ENCODE measurements at places on chromosomes 7 and 10.

DNA sequence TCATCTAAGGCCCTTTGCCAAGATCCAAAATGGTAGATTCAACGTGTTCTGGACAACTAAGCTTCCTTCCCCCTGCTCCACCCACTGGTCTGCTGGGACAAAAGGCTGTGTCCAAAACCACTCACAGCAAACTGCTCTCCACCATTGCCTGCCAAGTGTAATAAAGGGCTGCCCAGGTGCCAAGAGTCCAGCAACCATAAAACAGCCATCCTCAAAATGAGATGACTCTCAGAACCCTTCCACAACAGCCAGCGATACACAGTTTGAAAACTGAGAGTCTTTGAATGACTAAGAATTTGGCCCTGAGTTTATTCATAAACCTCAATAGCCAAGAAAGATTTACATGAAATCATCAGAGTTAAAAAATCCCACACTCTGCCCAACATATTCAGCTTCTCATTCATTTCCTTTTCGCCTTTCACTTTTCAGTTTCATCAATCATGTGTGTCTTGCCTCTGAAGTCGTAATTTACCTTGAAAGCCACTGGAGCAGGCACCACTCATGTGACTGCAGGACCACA is 658.1 kb upstream of the MGMT start:
- no peak for DNase-seq

DNA sequence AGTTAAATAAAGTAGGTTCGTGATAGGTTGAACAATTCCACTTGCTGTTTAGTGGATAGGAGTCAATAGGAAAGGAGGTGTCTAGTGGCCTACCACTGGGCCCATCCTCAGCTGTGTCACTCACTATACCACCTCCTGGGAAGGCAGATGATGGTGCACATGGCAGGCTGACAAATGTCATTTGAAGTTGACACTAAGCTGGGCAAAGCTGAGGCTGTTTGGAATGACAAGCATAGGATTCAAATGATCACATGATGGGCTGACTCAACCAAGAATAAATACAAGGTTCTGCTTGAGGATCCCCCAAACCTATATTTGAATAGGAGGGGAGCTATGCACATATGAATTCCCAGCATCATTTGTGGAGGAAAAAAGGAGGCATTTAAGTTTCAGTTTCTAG is 489.8 kb downstream of the RPS24 start:
- no peak for DNase-seq

DNA sequence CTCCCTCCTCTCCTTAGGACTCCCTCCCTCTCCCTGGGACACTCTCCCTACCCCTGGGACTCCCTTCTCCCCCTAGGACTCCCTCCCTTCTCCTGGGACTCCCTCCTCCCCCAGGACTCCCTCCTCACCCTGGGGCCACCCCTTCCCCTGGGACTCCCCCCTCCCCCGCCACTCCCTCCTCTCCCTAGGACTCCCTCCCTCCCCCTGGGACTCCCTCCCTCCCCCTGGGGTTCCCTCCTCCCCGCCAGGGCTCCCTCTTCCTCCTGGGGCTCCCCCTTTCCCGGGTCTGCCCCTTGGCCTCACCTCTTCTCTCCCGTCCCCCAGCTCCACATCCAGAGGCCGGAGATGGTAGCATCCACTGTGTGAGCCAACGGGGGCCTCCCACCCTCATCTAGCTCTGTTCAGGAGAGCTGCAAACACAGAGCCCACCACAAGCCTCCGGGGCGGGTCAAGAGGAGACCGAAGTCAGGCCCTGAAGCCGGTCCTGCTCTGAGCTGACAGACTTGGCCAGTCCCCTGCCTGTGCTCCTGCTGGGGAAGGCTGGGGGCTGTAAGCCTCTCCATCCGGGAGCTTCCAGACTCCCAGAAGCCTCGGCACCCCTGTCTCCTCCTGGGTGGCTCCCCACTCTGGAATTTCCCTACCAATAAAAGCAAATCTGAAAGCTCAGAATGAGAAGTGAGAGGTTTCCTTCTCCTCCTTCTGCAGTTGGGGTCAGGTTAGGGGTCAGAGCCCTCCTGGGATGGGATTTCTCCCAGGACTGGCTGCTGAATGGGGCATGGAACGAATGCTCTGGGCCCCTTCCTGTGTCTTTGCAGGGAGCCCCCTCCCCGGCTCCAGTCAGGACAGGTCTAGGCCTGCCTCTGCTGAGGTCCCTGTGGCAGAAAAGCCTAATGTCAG is 1.4 kb upstream of the MUC17 start:
- no peak for DNase-seq

DNA sequence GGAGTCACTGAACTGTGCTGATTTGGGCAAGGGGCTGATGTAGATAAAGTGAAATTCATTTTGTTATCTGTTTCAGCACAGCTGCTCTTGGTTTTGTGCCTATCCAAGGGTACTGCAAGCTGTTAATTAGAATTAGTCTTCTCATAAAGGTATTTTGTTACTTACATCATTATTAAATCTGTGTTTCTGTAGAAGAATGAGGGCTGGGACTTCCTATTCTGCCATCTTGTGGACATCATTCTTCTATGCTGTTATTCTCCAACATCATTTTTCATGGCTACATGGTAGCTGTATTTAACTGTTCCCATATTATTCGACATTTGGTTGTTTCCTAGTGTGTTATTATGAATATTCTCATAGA is 76.2 kb upstream of the CCDC71L start:
- DNase-seq, result no peak

DNA sequence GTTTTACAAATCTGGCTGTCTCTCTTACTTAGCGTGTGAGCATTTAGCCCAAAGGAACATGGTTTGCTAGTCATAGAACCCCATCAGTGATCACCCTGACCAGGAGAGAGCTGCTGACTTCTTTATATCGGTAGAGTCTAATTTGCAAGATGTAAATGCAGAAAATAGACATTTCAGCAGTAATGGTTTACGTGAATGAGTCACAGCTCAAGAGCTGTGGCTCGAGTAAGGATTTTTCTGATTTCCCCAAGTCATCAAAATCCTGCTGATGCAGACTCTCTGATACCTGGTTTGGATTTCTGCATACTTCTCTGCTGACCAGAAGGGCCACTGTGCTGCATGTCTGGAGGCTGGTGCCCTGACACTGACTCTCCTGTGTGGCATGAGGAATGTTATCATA is 25.7 kb downstream of the NUB1 start:
- no peak for DNase-seq

DNA sequence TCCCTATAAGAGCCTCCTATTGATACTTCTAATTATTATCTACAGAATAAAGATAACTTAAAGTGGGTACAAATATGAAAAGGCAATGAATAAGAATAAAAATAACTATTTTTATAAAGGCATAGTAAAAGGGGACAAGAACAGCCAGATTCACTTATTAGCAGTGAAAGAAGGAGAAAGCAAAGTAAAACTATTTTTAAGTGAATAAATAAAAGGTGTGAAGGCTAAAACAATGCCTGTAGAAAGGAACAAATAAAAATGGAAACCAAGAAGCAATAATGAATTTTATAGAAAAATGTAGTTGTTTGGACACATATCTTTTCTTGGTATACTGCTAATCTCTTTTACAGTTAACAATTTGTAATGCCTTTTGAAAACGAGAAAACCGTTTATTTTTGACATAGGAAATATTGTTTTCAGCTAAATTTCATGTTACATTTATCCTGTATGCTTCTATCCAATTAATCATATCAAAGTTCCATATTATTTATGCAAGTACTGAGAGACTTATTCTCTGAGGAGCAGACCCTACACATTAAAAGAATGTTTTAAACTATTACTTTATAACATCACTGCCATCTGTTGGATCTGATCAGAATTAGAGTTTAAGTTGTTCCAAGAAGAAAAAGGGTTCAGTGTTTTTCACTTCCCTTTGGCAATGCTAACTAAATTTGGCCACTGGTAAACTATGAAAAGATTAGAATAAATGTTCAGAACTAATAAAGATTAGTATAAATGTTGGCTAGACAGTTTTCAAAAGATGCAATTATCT is 59.1 kb downstream of the ARMC3 start:
- no peak for DNase-seq

DNA sequence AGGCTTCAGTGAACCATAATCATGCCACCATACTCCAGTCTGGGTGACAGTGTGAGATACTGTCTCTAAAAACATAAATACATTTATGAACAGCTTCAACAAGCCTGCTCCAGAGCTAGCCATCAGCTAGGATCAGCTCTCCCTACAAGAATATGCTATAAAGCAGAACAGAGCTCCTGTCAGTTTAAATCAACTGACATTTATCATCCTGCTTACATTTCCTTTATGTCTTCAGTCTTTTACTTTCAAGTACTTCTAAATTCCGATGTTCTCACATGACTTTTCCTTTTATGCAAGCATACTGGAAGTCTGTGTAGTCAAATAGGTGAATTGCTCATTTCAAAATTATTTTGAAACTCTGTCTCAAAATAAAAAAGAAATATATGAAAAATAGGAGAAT is 64.6 kb downstream of the COA1 start:
- DNase-seq, result no peak

GRCh38 chr10:19974138-19974537 is 157.9 kb downstream of the PLXDC2 start:
- no peak for DNase-seq

DNA sequence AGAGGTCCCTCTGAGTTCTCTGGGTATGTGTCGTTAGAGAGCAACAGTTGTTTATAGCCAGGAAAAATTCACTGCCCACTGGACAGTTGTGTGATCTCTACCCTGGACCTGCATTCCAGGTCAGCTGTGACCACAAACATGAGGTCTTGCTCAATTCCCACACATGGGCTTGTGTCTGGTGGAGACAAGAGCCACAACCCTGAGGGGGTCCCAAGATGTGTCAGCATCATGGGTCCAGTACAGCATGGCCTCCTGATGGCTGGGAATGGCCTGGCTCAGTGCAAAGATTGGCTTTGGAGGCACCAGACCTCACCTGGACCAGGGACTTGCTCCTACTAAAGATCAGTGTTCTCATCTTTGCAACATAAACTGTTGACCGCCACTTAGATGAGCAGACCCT is 751.6 kb downstream of the GRID1 start:
- no peak for DNase-seq

- no peak for DNase-seq
Observed at GRCh38 chr10:80075781-80076180, 2.7 kb upstream of the TMEM254 start.

GRCh38 chr7:107856806-107857540 is 34.0 kb upstream of the DLD start:
- DNase-seq, result no peak

GRCh38 chr10:27816320-27816719 is 70.7 kb upstream of the MKX start:
- no peak for DNase-seq

DNA sequence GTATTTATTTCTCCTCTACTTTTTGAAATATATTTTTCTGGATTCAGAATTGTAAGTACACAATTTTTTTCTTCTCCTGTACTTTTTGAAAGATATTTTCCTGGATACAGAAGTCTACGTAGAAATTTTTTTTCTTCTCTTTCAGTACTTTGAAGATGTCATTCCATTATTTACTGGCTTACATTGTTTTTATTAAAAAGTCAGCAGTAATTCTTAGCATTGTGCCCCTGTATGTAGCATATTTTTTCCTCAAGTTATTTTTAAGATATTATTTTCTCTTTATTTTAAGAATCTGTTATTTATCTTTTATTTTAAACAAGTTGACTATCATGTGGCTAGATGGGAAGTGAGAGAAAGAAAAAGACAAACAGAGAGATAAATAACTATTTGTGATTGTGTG is 119.0 kb upstream of the NPSR1 start:
- no peak for DNase-seq

DNA sequence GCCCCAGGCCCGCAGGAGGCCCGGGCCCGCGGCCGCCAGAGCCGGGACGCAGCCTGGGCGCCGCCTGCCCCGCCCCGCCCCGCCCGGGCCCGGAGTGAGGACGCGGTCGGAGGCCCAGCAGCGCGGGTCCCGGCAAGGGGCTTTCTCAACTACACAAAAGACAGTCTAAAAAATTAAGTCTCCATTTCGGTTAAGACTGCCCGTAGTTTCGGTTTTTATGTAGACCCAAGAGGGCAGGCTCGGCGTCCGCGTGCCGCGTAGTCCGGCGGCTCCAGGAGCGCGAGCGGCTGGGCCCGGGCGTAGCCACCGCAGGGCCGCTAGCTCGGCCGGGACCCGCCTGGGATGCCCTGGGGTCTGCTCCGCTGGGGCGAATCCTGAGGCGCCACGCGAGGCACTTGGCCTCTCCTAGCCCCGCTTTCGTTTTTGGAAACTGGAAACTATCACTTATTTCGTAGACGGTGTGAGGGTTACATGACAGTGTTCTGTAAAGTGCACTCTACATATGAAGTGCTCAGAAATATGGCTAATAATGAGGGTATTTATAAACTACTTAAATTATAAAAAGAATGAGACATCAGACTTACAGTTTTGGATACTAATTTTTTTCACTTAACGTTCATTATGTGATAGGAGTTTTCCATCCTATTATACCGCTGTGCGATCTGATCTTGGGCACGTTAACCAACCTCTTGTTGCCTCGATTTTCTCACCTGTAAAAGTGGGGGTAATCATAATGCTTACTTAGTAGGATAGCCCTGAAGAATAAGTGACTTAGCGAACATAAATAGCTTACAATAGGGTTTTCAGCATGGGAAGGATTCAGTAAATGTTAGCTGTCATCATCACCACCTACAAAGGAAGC is 573 bp downstream of the BLVRA start:
- DNase-seq, result peak; percentile 3

GRCh38 chr10:80090121-80090520 is 11.7 kb downstream of the TMEM254 start:
- no peak for DNase-seq

- DNase-seq, result no peak
Observed at GRCh38 chr7:135924302-135924701, 52.9 kb downstream of the MTPN start.

GRCh38 chr7:70098133-70098561 is 499.9 kb downstream of the AUTS2 start:
- no peak for DNase-seq

DNA sequence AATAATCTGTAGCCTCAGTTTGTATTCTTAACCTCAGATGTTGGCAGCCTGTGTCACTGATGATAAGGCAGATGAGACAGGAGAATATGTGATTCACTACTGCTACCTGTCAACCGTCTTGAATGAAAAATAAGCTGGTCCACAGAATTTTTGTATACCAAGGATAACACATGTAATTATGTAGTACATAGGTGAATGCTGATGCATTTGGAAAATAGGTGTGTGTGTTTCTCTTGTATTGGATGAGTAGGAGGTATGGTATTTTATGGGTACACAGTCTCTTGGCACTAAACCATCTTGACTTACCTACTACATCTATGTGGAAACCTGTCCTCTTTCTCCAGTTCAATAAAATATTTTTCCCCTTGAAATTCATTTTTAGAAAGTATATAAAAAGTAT is 20.7 kb upstream of the ZRANB1 start:
- no peak for DNase-seq

DNA sequence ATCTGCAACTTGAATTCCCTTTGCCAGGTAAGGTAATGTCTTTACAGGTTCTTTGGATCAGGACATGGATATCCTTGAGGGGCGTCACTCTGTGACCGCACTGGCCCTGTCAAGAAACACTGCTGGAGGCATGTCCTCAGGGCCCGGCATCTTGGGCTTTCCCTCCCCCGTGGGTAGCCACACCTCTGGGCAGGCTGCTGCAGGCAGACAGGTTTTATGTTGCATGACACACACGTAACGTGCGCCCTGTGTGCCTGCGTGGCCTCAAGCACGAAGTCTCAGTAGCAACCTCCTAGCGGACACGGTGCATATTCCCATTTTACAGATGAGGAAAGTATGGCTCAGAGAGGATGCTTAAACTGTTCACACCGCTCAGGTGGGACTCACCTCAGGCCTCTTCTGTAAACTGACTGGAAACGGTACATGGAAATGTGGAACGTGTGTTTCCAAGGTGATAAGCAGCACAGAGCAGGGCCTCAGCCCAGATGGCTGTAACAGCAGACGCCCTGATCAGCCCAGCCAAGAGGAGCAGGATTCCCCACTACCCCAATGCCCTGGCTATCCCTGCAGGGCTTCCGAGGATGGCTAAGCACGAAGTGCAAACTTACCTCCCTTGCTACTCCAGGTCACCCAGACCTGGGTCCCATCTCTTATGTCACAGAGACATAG is 553.6 kb downstream of the TCERG1L start:
- no peak for DNase-seq
